Stimulated activated CD4-positive, alpha-beta T cell treated with anti-CD3 and anti-CD28 coated beads, Interleukin-4, amount 100 ng/mL, for 24 hours (primary cell): ENCODE measurements at places on chromosomes 6 and 20.
A peak's percentile ranks its signal among the peaks of the same experiment; 100 is the strongest.

GRCh38 chr6:26455357-26455970 is 2.3 kb upstream of the BTN2A1 start:
- no peak for DNase-seq

DNA sequence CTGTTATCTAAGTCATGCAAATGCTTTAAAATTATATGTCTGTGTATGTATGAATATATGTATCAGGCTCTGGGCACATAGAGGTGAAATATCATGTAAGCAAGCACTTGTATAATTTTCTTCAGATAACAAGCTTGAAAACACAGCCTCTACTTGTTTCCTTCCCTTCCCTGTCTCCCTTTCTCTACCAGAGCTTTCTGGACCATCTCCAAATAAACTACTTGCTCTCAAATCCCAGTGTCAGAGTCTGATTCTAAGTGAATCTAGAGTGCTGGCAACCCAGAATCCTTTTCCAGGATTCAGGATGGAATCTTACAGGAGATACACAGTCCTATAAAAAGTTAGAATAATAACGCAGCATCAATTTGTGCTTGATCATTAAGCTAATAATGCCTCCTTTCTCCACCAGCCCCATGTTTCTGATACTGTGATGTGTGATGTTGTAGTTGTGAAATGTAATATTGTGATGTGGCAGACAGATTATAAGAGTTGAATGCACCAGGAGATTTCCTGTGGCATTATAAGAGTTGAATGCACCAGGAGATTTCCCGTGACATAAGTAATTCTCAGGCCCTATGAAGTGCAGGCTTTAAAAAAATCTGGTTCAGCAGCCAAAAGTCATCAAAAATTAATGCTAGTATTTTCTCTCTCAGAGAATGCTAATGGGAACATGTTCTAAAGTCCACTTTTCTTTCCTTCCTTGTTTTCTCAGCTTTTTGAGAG is 89.6 kb downstream of the PCSK2 start:
- no peak for DNase-seq

- DNase-seq, result no peak
Observed at GRCh38 chr20:36540551-36541211, 638 bp upstream of the MYL9 start.

GRCh38 chr6:22108199-22108598 is 188.6 kb downstream of the PRL start:
- no peak for DNase-seq

GRCh38 chr6:98775205-98775604 is 59.2 kb upstream of the POU3F2 start:
- no peak for DNase-seq

DNA sequence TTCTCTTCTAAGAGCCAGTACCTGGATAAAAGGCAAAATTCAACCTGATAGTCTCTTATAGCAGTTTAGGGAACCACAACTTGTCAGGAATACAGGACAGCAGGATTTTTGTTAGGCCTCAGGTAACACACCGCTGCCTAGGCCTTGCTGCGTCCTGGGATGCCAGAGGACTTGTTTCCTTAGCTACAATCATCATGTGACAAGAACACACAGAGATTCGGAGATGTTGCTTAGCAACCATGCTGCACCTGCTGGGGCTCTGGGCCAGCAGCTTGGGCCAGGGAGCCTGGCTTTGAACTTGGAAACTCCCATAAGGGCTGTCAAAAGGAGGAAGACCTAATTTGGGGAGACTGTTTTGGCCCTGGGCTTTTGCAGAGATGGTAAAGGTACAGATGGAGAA is 36.1 kb upstream of the CHD6 start:
- DNase-seq, result no peak

DNA sequence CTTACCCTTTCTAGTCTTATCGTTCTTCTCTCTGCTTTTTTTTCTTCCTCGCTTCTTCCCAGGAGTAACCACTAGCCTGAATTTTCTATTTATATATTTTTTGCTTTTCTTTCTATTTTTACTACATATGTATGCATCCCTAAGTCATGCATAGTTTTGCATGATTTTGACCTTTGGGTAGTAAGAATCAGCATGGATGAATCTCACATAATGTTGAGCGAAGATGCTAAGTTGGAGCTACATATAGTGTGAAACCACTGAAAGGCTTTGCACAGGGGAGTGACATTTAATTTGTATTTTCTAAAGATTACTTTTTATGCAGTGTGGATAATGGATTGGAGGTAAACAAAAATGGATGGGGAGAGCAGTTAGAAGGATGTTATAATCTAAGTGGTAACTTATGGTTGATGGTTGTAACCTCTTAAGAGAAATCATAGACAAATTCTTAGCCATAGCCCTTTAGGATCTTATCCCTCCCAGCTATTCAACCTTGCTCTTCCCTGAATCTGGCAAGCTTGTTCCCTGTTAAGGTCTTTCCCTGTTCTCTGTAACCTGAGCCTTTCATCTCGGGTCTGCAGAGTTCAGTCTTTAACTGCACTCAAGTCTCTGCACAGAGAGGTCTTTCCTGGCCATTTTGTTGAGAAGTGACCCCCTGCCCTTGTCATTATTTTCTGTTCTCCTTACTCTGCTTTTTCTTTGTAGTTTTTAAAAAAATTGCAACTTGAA is 18.0 kb downstream of the PEX7 start:
- no peak for DNase-seq

DNA sequence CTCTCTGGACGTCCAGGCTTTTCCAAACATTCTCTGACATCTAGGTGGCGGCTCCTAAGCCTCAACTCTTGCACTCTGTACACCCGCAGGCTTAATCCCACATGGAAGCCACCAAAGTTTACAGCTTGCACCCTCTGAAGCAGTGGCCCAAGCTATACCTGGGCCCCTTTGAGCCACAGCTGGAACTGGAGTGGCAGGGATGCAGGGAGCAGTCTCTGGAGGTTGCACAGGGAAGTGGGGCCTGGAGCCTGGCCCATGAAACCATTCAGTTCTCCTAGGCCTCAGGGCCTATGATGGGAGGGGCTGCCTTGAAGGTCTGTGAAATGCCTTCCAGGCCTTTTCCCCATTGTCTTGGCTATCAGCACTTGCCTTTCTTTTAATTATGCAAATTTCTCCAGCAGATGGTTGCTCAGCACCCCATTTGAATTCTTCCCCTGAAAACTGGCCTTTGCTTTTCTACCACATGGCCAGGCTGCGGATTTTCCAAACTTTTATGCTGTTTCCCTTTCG is 64.9 kb downstream of the IRF4 start:
- DNase-seq, result no peak

GRCh38 chr6:33622456-33623431 is 1.6 kb downstream of the ITPR3 start:
- no peak for DNase-seq

GRCh38 chr20:44644667-44645131 is 6.8 kb downstream of the ADA start:
- DNase-seq, result peak; percentile 44

GRCh38 chr20:52191132-52191915 is at the start of gene ZFP64:
TSS of gene ZFP64 (minus strand) at chr20:52191779. CDS start at chr20:52191636, 143 bp downstream.
- DNase-seq, result peak; percentile 75

GRCh38 chr6:167426084-167426483 is 101.2 kb downstream of the TTLL2 start:
- DNase-seq, result no peak

DNA sequence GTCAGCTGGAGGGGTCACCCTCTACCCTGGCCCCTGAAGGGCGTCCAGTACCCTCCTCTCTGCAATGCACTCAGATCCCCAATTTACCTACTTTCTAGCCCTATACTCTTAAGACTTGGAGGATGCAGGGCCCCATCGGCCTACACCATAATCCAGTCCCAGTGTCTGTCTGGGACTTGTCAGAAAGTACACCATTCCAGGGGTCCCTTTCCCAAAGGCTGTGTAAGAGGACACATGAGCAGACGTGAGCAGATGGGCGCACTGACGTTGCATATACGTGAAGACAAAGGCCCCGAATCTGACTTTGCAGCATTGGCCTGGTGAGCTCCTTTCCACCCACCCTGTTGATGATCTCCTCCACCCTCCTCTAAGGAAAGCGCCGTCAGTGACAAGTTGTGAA is 20.9 kb upstream of the SMOC2 start:
- DNase-seq, result no peak

- peak; percentile 58 for DNase-seq
Observed at GRCh38 chr6:32192608-32193039, at the start of gene GPSM3. TSS of gene GPSM3 (minus strand) at chr6:32192643. CDS start at chr6:32192513, 130 bp downstream.

DNA sequence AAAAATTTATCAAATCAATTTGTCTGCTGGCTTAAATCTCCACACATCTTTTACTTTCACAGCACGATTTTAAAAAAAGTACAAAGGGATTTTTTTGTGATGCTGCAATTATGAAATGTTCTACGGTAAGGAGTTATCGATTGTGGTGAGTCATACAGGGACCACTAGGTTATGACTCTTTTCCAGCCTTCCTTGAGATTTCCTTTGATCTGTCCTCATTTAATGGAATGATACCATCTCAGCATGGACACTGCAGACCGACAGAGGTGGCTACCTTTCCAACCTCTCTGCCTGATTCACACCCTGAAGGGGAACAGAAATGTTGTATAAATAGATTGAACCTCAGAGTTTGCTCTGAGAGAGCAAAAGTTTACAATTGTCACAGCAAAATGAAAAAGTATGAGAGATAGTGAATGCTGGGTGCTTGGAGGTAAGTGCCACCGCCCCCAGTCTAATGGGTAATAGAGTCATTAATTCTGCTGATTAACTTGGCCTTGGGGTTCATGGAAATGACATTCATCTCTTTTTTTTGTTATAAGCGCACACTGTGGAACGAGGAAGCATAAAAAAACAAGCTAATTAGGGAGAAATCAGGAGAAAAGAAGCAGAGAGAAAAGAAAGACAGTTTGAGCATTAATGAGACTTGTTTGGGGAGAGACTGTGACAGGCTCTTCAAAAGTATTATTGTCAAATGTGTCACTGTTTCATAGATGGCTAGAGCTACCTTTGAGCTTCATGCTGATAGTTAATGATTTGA is 306.0 kb downstream of the RNF144B start:
- no peak for DNase-seq

- DNase-seq, result no peak
Observed at GRCh38 chr6:18410412-18410811, 23.3 kb downstream of the RNF144B start.

DNA sequence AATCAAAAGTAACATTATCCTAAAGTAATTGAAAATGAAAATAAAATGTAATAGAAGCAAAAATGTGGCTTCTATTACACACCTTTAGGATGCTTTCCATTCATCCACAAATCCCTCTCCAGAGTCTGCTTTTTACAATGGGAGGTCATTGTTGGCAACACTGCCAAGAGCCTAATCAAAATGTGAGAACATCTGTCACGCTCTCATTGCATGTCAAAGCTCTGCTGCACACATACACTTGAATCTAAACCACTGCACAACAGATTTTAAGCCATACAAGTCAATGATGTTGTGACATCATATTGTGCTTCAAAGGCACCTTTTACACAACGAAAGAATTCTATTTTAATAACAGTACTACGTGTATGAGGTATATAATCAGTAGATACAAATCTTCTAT is 82.1 kb downstream of the PREP start:
- no peak for DNase-seq

- no peak for DNase-seq
Observed at GRCh38 chr6:19833947-19834346, 3.2 kb upstream of the ID4 start.

DNA sequence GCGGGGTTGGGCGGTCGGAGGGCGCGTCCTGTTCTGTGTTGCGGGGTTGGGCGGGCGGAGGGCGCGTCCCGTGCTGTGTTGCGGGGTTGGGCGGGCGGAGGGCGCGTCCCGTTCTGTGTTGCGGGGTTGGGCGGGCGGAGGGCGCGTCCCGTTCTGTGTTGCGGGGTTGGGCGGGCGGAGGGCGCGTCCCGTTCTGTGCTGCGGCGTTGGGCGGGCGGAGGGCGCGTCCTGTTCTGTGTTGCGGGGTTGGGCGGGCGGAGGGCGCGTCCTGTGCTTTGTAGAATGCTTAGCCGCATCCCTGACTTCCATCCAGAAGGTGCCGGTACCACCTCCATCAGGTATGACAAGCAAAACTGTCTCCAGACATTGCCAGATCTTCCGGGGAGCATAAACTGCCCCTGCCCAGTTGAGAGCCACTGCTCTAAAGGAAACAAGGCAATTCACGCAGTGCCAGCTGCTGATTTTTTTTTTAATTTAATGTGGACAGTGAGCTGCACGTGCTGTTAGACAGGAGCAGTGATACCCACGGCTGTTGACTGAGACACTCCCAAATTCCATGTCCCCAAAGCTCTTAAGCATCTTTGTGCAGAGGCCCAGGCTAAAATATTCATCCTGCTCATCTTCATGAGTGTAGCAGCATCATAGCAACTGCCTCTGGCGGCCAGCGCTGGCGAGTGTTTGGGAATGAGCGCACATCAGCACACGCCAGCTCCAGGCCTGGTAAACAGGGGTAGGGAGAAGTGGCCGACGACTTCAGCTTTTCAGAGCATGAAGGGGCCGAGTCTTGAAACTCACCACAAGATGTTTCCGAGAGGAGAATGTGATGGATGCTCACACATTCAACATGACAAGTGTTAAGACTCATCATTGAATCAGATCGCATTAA is 284.4 kb upstream of the CDH4 start:
- no peak for DNase-seq

GRCh38 chr6:21395121-21395520 is 198.4 kb upstream of the SOX4 start:
- no peak for DNase-seq

DNA sequence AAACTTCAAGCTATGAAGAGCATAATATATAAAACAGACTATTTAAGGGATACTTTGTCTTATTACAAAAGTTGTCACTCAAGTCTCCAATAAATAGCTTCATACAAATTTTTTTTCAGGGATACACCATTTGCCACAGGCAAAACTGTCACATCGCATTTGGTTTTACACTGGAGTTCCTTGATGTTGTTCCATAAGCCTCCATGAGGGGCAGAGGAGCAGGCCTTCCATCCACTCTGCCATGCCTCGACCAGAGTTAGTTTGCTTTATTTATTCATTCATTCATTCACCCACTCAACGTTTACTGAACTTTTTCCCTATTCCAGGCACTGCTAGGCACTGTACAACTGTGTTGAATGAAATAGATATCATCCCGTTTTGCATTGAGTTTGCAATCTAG is 246.6 kb downstream of the PHF3 start:
- no peak for DNase-seq

GRCh38 chr6:10316373-10316721 is 98.5 kb downstream of the TFAP2A start:
- DNase-seq, result no peak

GRCh38 chr20:57395111-57395966 is 4.1 kb downstream of the RBM38 start:
- DNase-seq, result no peak

GRCh38 chr6:32182555-32182981 is 1.5 kb downstream of the AGER start:
- DNase-seq, result no peak

DNA sequence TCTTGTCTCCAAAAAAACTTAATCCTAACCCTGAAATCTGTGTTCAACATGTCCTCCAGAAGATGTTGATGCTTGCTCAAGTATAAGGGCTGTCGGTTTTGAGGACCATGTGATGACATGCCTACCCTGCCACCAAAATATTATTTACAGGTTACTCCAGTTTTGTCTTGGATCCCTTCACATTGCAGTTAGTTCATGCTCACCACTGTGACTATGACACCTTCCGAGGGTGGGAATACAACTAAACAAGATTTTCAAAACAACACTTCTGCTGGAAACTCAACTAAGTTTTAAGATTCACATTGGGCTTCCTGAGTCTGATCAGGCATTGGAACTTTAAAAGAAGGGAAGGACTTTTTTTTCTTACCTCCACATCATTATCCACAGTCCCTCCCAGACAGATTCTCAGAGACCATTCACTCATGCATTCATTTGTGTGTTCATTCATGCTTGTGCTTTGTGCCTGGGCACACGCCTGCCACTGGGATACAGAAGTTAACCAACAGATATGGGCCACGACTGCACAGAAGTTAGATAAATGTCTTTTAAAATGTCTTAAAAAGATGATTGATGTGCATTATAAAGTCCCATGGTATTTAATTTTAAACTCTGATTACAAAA is 118.7 kb upstream of the GJE1 start:
- DNase-seq, result no peak
